ENCODE measurements at places on chromosomes 7 and 10. TPM values are rescaled to one million over a fixed set of nuclear protein-coding genes. Genes with fewer than 3 reads are reported as not detected.

GRCh38 chr7:41478187-41478586 is 224.7 kb downstream of the INHBA start:
- DNase-seq: no peak
- H3K4me1 ChIP-seq: no peaks in the 10 kb centered on the region
- H3K4me3 ChIP-seq: no peak overlapping the region
- no peaks in the 10 kb centered on the region for H3K27me3 ChIP-seq
- H3K27ac ChIP-seq: no peak overlapping the region
- H3K36me3 ChIP-seq: no peaks in the 10 kb centered on the region

The SKIDA1 gene
- total RNA-seq: 9.9 TPM

DNA sequence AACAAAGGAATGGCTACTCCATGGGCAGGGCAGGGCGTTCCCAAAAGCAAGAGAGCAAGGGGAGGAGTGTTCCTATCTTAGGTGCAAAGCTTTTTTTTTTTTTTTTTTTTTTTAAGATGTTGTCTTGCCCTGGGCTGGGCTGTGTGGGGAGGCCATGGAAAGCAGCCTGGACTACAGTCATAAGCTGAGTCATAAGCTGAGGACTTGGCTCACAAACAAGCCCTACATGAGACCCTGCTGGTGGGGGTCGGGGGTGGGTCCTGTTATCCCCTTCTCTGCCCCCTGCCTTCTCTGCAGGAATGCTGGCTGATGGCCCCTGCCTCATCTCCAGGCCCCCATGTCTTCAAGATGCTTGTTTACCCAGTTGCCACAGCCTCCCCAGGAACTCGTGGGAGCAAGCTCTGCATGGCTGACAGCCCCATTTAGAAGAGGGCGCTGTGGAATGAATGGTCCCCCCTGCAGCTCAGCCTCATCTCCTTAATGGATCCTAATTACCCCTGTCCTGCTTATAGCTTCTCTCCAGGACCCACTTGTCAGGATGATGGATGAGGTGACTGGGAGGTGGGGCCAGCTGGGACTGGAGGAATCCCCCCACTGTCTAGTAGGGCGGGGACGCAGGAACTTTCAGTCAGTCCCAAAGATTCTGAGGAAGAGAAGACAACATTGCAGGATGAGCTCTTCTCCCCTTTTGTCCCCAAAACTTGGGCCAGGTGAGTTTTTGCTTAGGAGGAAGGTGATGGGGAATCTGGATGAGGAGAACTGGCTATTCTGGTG is 340.8 kb upstream of the PODXL start:
- H3K4me3 ChIP-seq: no peak overlapping the region
- H3K27me3 ChIP-seq: no peaks in the 10 kb centered on the region
- no peaks in the 10 kb centered on the region for H3K4me1 ChIP-seq

DNA sequence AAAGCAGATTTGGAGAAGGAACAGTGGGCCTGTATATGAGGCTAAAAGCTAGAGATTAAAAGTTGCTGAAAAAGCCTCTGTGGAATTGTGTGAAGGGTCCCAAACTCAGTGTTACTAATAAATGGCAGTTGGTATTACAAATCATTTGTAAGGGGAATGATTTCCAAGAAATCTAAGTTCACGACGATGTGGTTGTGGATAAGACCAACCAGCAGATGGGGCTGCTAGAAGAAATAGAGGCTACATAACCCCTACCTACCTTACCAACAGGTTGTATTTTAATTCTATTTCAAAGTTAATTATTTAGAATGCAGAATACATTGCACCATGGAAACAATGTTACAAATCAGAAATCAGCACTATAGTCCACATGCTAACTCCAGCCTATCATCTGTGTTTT is 377.1 kb downstream of the HPSE2 start:
- no peaks in the 10 kb centered on the region for H3K27me3 ChIP-seq
- no peak overlapping the region for H3K27ac ChIP-seq
- H3K4me1 ChIP-seq: no peaks in the 10 kb centered on the region
- DNase-seq: no peak
- no peaks in the 10 kb centered on the region for H3K36me3 ChIP-seq

GRCh38 chr10:510415-510881 is 179.0 kb downstream of the DIP2C start:
- H3K4me1 ChIP-seq: peaks cover 12% of the 10 kb centered on the region
- H3K4me3 ChIP-seq: no peak overlapping the region
- H3K36me3 ChIP-seq: no peaks in the 10 kb centered on the region
- H3K27me3 ChIP-seq: no peaks in the 10 kb centered on the region
- DNase-seq: no peak

- no peaks in the 10 kb centered on the region for H3K36me3 ChIP-seq
- peaks cover 21% of the 10 kb centered on the region for H3K4me1 ChIP-seq
- peak overlapping the region; percentile 67 for H3K27ac ChIP-seq
Observed at GRCh38 chr10:75599875-75600648, 168.6 kb downstream of the LRMDA start.

DNA sequence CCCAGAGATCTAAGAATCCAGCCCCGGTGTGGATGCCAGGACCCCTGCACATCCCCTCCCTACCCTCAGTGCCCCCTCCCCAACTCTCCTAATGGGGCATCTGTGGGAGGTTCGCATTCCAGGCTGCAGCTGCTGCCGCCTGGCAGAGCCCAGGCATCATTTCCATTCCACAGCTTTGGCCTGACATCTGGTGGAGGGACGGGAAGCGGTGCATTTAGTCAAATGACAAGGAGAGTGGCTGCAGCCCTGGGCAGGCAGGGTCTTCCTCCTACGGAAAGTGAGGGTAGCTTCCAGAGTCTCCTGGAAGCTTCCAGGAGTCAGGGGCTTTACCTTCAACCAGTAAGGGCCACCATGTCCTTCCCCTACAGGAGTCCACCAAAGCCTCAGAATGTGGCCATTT is 30.8 kb downstream of the PRLHR start:
- no peak overlapping the region for H3K27ac ChIP-seq
- no peak for DNase-seq
- H3K4me3 ChIP-seq: no peak overlapping the region
- H3K27me3 ChIP-seq: no peaks in the 10 kb centered on the region
- no peaks in the 10 kb centered on the region for H3K36me3 ChIP-seq

GRCh38 chr7:26376175-26376917 is 84.7 kb downstream of the SNX10 start:
- no peak for DNase-seq
- no peak overlapping the region for H3K4me3 ChIP-seq
- H3K27me3 ChIP-seq: peaks cover 31% of the 10 kb centered on the region

The ADARB2 gene
- 0.15 TPM for total RNA-seq

- no peaks in the 10 kb centered on the region for H3K4me1 ChIP-seq
- no peak overlapping the region for H3K4me3 ChIP-seq
- no peak for DNase-seq
- H3K27ac ChIP-seq: no peak overlapping the region
Observed at GRCh38 chr7:111607621-111608020, 45.3 kb upstream of the IMMP2L start.

DNA sequence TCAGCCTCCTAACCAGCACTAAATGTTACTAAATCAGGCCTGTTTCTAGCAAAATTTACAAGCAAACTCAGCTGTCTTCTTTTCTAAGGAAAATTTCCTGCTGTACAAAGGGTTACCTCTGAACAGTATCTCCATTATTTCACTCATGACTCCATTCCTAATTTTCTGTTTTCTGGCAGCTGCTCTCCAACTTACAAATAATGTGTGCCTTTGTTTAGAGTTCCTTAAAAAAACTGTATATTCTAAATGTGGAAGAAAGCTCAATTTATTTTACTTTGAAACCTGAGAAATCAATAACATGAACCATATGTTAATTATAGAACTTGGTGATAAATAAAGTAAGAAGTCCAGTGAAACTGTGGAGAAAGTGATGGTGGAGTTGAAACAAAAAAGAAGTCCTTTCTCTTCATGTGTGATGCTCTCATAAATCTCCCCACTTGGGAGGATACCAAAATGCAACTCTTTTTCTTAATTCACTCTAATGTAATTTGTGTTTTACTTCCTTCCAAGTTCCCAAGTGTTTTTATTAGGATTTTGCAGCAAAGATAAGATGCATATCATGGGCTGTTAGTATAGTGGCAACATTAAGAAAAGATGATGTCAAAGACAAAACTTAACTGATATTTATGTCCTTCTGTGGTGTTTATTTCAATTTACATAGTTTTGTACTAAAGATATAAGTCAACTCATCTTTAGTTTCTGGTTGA is 74.8 kb downstream of the CDK6 start:
- no peaks in the 10 kb centered on the region for H3K4me1 ChIP-seq
- no peak overlapping the region for H3K27ac ChIP-seq
- H3K27me3 ChIP-seq: no peaks in the 10 kb centered on the region
- H3K36me3 ChIP-seq: no peaks in the 10 kb centered on the region
- DNase-seq: no peak

The RAMP3 gene
- total RNA-seq: 145 TPM

The C10orf90 gene
- 0.45 TPM for total RNA-seq

The IFIT2 gene
- total RNA-seq: 4.9 TPM

The SDK1 gene
- total RNA-seq: 1.3 TPM
